ENCODE measurements at places on chromosomes 5 and 9.
A peak's percentile ranks its signal among the peaks of the same experiment; 100 is the strongest.

GRCh38 chr9:115689331-115689730 lies 464.3 kb upstream of the PAPPA start:
- DNase-seq, result no peak

- DNase-seq, result no peak
These were observed 136.6 kb downstream of the SEMA6A start for GRCh38 chr5:116437922-116438578.

- DNase-seq, result no peak
These were observed 727.1 kb upstream of the GRAMD2B start for GRCh38 chr5:125695996-125696655.

DNA sequence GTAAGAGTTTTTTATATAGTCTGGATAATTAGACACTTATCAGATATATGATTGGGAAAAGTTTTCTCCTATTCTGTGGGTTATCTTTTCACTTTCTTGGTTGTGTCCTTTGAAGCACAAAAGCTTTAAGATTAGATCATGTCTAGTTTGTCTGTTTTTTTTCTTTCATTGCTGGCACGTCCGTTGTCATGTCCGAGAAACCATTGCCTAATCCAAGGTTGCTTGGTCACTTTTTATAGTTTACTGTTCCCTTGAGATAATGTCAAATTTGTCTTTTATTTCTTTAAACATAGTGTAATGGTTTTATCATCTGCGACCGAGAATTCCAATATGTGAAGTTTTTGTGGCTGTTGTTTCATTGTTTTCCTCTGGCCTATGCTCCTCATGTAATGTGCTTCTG lies 28.8 kb downstream of the GARNL3 start:
- DNase-seq, result no peak

GRCh38 chr5:3325201-3325971 lies 270.2 kb upstream of the IRX1 start:
- DNase-seq, result peak; percentile 23

Data from NAMALWA (cell line).